ENCODE measurements at places on chromosomes 13 and 19.
A peak's percentile ranks its signal among the peaks of the same experiment; 100 is the strongest.

- peaks cover 34% of the 10 kb centered on the region for H3K36me3 ChIP-seq
- DNase-seq = no peak
- no peak overlapping the region for H3K27ac ChIP-seq
- H3K27me3 ChIP-seq = no peaks in the 10 kb centered on the region
- H3K4me1 ChIP-seq = no peaks in the 10 kb centered on the region
Measured at GRCh38 chr13:114261328-114261965, 20.0 kb upstream of the UPF3A start.

DNA sequence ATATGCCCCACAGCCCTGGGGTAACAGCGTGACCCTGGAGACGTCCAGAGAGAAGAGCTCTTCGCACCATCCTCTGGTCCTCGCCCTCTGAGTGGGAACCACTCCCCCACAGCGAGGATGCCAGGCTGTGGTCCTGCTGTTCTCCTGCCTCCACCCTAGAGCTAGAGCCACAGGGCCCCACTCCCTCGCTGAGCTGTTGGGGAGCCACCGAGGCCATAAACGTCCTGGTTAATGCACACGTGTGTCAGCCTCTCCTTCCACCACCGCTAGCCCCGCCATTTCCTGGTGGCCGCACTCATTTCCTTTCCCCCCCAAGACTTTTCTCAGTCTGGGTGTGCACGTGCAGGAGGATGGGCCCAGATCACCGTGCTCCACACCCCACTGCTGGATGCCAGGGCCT, 11.5 kb downstream of the CEACAM16 start:
- no peaks in the 10 kb centered on the region for H3K36me3 ChIP-seq
- no peaks in the 10 kb centered on the region for H3K27me3 ChIP-seq
- no peak overlapping the region for H3K4me3 ChIP-seq
- H3K4me1 ChIP-seq = no peaks in the 10 kb centered on the region
- no peak overlapping the region for H3K27ac ChIP-seq
- DNase-seq = no peak

DNA sequence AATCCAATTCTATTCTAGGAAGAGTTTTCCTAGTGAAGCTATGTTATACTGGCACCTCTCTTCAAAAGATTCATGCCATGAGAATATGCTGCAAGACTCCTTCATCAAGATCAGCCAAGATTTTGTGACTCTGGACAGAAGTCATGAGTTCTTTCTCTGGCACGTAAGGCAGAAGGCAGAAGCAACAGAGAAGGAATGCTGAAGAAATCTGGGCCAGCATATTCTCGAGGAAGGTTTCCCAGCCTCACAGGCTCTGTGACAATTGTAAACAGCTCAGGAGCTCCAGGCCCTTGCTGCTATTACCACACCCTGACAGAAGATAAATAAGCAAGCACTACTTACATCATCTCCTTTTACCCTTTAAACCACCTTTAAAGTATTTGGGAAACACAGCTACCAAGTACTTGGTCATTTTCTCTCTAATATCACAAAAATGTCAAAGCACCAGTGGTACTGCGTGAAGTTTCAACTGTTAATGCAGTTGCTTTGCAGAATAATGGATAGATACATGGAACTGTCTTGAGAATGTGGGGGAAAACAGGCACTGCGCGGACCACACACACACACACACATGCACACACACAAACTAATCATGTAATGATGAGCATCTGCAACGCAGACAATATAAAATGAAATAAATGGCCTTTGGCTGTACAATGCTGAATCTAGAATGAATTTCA, 55.4 kb downstream of the INTS6 start:
- no peak overlapping the region for H3K27ac ChIP-seq
- H3K36me3 ChIP-seq = no peaks in the 10 kb centered on the region
- H3K27me3 ChIP-seq = no peaks in the 10 kb centered on the region

GRCh38 chr19:11880598-11880997, 7.0 kb upstream of the ZNF69 start:
- no peak for DNase-seq
- H3K27me3 ChIP-seq = no peaks in the 10 kb centered on the region
- no peaks in the 10 kb centered on the region for H3K36me3 ChIP-seq
- no peaks in the 10 kb centered on the region for H3K4me1 ChIP-seq
- H3K4me3 ChIP-seq = no peak overlapping the region

DNA sequence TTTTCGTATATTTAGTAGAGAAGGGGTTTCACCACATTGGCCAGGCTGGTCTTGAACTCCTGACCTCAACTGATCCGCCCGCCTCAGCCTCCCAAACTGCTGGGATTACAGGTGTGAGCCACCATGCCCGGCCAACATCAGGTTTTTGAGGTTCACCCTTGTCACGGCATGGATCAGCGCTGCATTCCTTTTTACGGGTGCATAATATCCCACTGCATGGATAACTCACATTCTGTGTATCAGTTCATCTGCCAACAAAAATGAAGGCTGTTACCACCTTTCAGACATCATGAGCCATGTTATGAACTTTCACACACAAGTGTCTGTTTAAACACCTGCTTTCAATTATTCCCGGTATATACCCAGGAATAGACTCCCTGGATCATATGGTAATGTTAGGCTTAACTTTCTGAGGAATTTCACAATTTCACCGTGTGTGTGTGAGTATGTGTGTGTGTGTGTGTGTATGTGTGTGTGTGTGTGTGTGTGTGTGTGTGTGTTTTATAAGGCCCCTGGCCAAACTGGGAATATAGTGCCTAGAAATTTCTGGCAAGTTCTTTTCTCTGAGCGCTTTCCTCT, 52.2 kb downstream of the AP1M1 start:
- H3K4me3 ChIP-seq = no peak overlapping the region
- H3K36me3 ChIP-seq = no peaks in the 10 kb centered on the region
- H3K4me1 ChIP-seq = no peaks in the 10 kb centered on the region
- H3K27ac ChIP-seq = no peak overlapping the region

DNA sequence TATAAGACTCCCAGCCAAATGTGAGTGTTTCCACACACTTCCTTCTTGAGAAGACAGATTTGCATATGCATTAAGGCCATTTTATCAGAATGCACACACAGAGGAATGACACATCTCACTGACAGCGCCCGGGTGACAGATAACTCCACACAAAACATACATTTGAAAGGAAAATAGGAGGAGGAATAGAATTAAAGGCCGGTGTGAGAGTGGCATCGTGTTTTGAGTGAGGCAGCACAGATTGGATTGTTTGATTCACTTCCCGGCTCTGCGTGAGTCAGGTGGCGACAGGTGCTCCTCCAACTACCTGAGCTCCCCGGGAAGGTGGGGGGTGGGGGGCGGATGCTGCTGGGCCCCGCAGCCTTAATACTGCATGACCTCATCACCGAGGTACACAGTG, 429.0 kb downstream of the TSHZ3 start:
- H3K4me1 ChIP-seq = no peaks in the 10 kb centered on the region
- no peak overlapping the region for H3K4me3 ChIP-seq
- no peaks in the 10 kb centered on the region for H3K27me3 ChIP-seq
- no peak for DNase-seq
- H3K27ac ChIP-seq = no peak overlapping the region

- H3K36me3 ChIP-seq = no peaks in the 10 kb centered on the region
- H3K27ac ChIP-seq = peak overlapping the region; percentile 0
- H3K4me1 ChIP-seq = peaks cover 12% of the 10 kb centered on the region
- H3K4me3 ChIP-seq = no peak overlapping the region
Measured at GRCh38 chr13:111211789-111212516, 96.8 kb downstream of the ARHGEF7 start.

DNA sequence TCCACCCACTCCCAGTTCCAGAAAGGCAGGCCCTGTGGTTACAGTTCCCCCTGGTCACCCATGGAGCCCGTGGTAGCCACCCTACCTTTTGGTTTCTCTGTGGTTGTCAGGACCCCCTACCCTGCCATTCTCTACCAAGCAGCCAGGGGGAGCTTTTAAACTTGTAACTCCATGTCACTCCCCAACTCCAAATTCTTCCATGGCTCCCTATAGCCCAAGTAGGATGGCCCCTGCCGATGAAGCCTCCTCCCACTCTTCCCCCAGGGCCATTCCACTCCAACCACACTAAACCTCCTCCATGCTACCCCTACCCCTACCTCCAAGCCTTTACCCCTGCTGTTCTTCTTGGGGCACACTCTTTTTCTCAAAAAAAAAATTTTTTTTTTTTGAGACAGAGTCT, 2.2 kb downstream of the S1PR2 start:
- peak overlapping the region; percentile 95 for H3K27ac ChIP-seq
- no peak for DNase-seq
- H3K4me3 ChIP-seq = no peak overlapping the region
- peaks cover 29% of the 10 kb centered on the region for H3K4me1 ChIP-seq

DNA sequence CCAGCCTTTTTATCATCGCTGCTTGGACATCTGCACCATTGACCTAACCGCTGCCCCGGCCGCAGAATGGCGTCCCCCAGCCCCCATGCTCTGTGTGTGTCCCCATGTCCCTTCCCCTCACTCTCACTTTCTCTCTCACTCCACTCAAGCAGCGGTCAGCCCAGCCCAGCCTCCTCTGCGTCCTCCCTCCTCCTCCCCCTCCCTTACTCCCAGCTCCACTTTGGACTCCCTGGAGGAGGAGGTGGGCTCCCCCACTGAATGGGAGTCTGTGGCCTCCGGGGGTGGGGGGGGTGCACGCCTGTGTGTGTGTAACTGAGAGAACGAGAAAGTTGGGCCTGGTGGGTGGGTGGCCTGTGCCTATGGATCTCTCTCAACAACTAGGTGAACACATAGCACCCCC, 2.2 kb downstream of the MAP2K7 start:
- peaks cover 5% of the 10 kb centered on the region for H3K36me3 ChIP-seq
- H3K27ac ChIP-seq = no peak overlapping the region
- H3K4me3 ChIP-seq = no peak overlapping the region
- H3K27me3 ChIP-seq = no peaks in the 10 kb centered on the region

DNA sequence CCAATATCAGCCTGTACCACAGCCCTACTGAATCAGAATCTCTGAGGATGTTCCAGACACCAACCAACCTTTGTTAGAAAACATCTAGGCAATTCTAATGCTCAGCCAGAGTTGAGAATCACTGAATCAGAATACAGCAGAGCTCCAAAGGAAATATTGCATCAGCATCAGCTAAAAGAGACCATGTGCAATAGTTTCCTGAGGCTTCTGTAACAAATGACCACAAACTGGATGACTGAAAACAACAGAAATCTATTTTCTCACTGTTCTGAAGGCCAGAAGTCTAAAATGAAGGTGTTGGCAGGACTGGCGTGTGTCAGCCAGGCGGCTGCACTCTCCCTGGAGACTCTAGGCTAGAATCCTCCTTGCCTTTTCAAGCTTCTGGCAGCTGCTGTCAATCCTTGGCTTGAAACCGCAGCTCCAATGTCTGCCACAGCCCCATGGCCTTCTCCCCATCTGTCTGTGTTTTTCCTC, 1.2 kb upstream of the DCT start:
- no peak overlapping the region for H3K27ac ChIP-seq
- H3K4me1 ChIP-seq = no peaks in the 10 kb centered on the region
- H3K4me3 ChIP-seq = no peak overlapping the region
- no peaks in the 10 kb centered on the region for H3K36me3 ChIP-seq
- no peaks in the 10 kb centered on the region for H3K27me3 ChIP-seq
- peak; percentile 12 for DNase-seq

GRCh38 chr13:51361106-51361505, 21.6 kb downstream of the SERPINE3 start:
- H3K4me3 ChIP-seq = no peak overlapping the region
- H3K36me3 ChIP-seq = no peaks in the 10 kb centered on the region
- H3K27me3 ChIP-seq = no peaks in the 10 kb centered on the region
- no peak for DNase-seq
- H3K4me1 ChIP-seq = no peaks in the 10 kb centered on the region

DNA sequence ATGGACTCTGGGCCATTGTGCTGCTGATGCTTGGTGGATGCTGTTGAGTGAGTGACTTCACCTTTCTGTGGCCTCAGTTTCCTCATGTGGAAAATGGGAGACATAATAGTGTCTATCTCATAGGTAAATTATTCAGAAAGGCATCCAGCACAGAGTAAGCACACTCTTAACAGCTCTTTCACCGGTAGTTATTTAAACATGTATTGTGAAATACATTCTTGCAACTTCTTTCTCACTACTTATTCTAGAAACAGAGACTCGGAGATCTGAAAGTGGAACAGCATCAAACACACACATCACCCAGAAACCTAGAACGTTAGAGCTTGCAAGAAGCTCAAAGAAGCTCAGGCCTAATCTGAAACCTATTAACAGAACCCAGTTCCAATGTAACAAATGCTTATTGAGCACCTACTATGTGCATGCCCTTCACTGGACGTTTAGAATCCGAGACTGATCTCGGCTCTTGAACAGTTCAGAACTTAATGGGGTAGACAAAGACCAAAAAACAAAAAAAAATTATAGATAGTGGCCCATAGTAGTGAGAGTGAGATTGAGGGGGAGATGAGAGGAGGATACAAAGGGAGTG, 4.1 kb downstream of the ZSWIM9 start:
- H3K4me3 ChIP-seq = no peak overlapping the region
- DNase-seq = no peak
- H3K36me3 ChIP-seq = no peaks in the 10 kb centered on the region
- H3K4me1 ChIP-seq = no peaks in the 10 kb centered on the region
- H3K27ac ChIP-seq = no peak overlapping the region
- no peaks in the 10 kb centered on the region for H3K27me3 ChIP-seq

GRCh38 chr19:36215276-36216123, 594 bp downstream of the ZNF146 start:
- peak overlapping the region; percentile 48 for H3K4me3 ChIP-seq
- no peaks in the 10 kb centered on the region for H3K27me3 ChIP-seq
- no peaks in the 10 kb centered on the region for H3K4me1 ChIP-seq
- no peaks in the 10 kb centered on the region for H3K36me3 ChIP-seq

DNA sequence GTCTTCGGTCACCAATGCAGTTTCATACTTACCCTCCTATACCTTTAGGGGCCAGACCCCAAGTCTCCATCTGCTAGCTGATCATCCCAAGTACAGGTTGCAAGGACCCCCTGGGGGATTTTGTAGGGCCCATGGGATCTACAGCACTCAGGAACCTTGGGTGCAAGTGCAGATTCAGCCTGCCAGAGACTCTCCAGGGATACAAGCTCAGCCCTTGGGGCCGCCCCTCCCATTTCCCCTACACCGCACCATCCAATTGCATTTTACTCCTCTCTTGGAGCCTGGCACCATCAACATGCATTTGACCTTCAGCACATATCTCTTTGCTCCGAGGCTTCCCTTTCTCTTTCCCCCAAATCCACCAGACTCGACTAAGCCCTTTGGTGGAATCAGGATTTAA, 154.7 kb upstream of the ZNF536 start:
- no peaks in the 10 kb centered on the region for H3K36me3 ChIP-seq
- no peak overlapping the region for H3K27ac ChIP-seq
- no peaks in the 10 kb centered on the region for H3K4me1 ChIP-seq
- peaks cover 13% of the 10 kb centered on the region for H3K27me3 ChIP-seq
- no peak overlapping the region for H3K4me3 ChIP-seq
- no peak for DNase-seq

Data from tibial nerve (tissue), 4 donors.